ENCODE measurements at places on chromosomes 5 and 9.

- DNase-seq, result no peak
Observed at GRCh38 chr5:88678770-88679381, 204.1 kb downstream of the MEF2C start.

- no peak for DNase-seq
Observed at GRCh38 chr5:65812648-65813047, 90.6 kb downstream of the NLN start.

- no peak for DNase-seq
Observed at GRCh38 chr5:158434749-158435148, 575.8 kb upstream of the CLINT1 start.

- no peak for DNase-seq
Observed at GRCh38 chr5:131379723-131380122, 115.9 kb downstream of the CDC42SE2 start.

GRCh38 chr9:96071076-96071814 lies 195.8 kb downstream of the ERCC6L2 start:
- DNase-seq, result no peak

DNA sequence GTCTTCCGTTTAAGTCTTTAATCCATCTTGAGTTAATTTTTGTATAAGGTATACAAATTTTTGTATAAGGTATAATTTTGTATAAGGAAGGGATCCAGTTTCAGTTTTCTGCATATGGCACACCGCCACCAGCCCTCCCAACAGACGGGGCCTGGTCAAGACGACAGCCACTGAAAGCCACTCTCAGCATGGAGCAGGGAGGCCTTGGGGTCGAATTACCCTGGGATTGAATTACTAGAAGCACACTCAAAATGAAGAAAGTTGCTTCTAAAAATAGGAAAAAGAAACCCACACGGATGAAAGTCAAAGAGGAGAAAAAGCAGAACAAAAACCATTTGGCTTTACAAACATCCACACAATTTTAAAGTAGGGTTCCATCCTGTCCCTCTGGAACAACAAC lies 586.2 kb upstream of the ADAMTS16 start:
- peak; percentile 93 for DNase-seq

DNA sequence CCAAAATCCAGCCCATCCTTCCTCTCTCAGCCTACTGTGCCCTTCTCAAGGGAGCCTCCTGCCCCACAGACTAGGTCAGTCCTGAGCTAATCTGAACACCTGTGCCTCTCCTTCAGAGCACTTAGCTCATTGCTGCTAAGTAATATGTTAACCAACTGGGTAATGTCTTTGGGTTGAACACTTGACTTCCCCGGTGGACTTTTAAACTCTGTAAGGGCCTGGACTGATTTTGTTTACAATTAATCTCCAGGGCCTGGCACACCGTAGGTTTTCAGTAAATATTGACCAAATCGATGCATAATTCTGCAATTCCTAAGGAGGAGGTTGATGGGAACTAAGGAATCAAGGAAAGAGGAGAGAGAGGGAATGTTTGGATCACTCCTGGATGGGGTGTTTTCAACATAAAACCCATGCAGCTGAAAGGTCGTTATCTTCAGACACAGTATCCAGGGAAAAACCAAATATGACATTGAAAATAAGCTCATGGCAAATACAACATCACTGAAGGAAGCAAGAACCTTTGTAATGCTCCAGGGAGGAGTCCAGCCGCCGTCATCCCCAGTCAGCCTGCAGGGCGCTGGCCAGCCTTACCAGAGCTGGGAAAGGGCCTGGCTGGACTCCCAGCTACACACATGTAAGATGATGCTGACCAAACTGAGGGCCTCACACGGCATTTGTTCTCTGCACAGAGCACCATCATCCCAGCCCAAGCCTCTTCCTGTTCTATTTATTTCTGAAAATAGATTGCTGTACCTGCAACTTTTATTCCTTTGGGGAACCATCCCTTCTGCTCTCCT lies 166.3 kb downstream of the C5orf15 start:
- DNase-seq, result no peak

- no peak for DNase-seq
Observed at GRCh38 chr5:130159968-130160367, 255.7 kb downstream of the CHSY3 start.

- peak; percentile 54 for DNase-seq
Observed at GRCh38 chr9:100070104-100071041, 28.4 kb downstream of the ERP44 start.

- DNase-seq, result peak; percentile 56
Observed at GRCh38 chr5:600886-601541, 11.1 kb upstream of the CEP72 start.

GRCh38 chr9:69391946-69392345 lies 66.9 kb downstream of the ENTREP1 start:
- no peak for DNase-seq

DNA sequence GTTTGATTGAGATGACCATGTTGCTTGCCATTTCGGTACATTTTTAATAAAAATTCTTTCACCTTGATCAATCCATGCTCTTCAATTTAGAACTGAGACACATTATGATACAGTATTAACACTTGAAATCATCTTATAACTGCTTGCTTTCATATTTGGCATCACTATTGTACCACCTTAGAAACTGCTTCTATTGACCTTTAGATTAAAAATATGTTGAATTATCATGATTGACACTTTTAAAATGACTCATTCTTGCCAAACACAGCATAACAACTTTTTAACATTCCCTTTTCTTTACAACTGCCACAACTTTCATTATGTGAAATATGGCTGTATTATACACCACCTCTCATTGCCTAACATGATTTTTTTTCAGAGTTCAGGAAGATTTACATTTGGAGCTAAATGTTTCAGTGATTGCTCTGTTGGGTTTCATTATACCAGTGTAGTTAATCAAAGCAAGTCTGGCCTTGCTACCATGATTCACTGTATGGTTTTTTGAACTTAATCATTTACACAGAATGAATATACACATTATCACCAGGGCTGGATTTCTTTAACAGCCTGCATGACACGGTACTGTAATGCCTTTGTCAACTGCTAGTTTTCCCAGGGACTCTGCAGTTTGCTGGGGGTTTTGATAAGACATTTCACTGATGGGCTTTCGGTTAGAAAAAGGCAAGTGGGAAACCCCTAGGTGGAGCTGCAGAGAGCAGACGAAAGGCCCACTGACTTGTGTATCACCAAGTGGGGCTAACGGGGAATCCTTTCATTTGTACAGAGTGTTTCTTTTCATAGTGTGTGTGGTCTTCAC lies 93.6 kb upstream of the TLE4 start:
- peak; percentile 10 for DNase-seq

GRCh38 chr5:135030956-135031812 lies 2.8 kb downstream of the PITX1 start:
- DNase-seq, result no peak

- DNase-seq, result no peak
Observed at GRCh38 chr9:82208741-82209450, 220.3 kb downstream of the SPATA31D1 start.

GRCh38 chr9:120109242-120109641 lies 470.7 kb downstream of the CDK5RAP2 start:
- DNase-seq, result peak; percentile 8

DNA sequence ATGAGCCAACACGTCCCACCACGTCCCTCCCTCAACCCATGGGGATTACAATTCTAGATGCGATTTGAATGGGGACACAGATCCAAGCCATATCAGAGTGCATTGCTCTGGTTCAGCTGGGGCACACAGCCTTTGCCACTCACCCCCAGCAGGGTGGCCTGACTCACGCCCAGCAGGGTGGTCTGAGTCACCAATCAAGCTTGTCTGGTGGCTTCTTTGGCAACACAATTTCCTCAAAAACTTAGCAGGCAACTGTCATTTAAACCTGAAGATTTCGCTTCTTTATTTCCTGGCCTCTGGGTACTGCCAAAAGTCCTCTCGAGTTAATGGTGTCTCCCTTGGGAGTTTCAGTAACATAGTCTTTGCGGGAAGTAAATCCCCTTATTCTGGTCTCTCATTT lies 16.3 kb upstream of the SEMA5A start:
- DNase-seq, result no peak

DNA sequence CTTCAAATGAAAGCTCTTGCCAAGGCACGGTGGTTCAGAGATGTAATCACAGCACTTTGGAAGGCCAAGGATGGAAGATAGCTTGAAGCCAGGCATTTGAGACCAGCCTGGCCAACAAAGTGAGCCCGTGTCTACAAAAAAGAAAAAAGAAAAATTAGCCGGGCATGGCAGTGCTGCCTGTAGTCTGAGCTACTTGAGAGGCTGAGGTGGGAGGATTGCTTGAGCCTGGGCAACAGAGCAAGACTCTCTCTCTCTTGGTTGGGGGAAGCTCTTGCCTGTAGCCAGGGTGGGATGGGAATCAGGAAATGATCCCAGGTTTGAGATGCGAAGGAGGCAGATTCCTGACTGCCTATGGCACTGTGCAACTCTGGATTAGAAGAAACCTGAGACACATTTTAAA lies 62.1 kb downstream of the IL6ST start:
- no peak for DNase-seq

All from NCI-H2171 treated with DMSO at 0.1 percent for 48 hours (cell line).